ENCODE measurements at places on chromosomes 11 and 22.

- DNase-seq = no peak
These were observed 16.6 kb upstream of the ADA2 start for GRCh38 chr22:17235861-17236260.

- DNase-seq = no peak
These were observed 649.7 kb downstream of the METTL15 start for GRCh38 chr11:28757725-28758515.

- DNase-seq = no peak
These were observed at the start of gene STK33 for GRCh38 chr11:8593935-8594909. Gene STK33, minus strand, starts transcription at chr11:8594228. Its CDS starts 119,323 bp downstream, at chr11:8474905.

GRCh38 chr22:36816339-36816635 is 548 bp downstream of the PVALB start:
- DNase-seq = no peak

DNA sequence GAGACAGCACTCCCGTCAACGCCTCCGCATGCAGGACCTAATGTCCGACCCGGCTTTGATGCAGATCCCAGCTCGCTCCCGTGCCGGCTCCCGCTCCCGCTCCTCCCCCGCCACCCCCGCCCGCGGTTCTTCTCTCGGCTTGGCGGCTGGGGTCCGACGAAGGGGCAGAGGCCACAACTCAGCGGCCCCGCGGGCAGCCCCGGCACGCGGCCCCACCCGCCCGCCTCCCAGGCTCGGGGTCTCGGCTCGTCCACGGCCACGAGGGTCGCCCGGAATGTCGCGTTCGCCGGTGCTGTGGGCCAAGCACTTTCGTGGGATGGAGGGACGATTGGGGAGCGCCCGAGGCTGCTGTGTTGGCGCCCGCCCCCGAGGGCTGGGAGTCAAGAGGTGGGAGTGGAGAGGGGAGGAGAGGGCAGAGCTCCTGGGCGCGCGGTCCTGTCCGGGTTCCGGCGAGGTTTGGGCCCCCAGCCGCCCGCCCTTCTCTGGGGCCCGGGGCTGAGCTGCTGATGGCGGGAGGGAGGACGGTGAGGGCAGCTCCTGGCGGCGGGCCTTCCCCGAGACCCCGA is 5.3 kb upstream of the TBX1 start:
- DNase-seq = no peak

DNA sequence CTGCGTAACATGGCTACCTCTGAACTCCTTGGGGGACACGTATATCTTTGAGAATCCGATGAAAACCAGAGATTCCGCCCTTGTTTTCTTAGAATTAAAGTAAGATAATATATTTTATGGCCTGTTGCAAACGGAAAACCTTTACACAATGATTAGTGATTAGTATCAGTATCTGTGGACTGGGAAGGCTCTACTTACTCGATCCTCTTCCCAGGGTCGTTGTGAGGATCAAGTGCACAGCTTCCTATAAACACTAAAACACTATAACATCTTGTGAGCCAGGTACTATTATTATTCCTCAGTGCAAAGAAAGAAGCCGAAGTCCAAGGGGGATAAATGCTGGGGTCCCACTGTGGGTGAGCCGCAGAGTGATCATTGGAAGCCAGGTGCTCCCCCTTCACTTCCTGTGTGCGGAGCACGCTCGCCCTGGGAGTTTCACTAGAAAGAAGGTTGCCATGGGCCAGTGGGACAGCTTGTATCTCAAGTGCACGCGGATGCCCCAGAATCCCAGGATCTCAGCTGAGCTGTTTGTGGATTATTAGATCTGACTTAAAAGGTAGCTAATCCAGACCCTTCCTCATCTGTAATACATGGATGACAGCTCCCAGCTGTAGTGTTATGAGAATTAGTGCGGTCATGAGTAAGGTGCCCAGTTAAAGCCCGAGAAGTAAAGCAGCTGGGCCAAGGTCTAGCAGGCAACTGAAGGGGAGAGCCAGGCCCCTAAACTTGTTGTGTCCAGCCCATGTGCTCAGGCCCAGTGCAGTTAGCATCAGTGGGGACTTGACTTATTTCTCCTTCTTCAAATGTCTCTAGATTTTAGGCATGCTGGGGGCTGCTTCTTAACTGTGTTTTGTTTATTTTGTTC is 839 bp downstream of the CBY1 start:
- DNase-seq = no peak

GRCh38 chr22:37018815-37019308 is 385 bp downstream of the TST start:
- no peak for DNase-seq

- DNase-seq = no peak
These were observed 47.4 kb upstream of the SEPTIN5 start for GRCh38 chr22:19666673-19667593.

DNA sequence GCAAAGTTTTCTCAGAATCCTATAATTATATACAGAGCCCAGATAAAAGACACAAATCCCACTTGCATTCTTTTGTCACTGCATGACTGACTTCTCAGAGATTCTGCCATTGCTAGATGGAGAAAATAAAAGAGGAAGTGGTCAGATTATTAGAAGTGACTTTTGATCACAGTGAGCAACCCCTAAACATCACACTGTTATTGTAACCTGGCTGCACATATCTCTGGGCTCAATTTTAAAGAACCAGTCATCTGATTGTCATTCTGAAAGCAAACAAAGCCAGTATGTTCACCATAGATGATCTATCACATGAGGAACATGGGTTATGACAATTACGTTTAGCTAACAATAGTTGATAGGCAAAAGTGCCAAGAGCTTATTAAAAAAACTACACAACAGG is 47.8 kb downstream of the COPB1 start:
- DNase-seq = no peak

GRCh38 chr11:721741-722345 is 15.8 kb downstream of the EPS8L2 start:
- DNase-seq = no peak

DNA sequence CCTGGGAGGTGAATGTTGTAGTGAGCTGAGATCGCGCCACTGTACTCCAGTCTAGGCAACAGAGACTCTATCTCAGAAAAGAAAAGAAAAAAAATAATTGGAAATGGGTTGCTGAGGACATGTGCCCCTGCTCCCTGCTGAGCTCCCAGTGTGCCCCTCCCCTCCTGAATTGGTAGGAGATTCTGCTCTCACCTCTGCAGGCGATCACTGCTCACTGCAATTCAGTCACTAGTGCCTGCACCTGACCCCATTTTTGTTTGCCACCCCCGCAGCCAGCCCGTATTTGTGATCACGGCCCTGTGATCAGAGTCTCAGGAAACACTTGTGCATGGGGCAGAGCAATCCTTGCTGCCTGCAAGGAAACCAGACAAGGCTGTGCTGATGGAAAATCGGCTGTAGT is 16.3 kb upstream of the SEC14L3 start:
- no peak for DNase-seq

DNA sequence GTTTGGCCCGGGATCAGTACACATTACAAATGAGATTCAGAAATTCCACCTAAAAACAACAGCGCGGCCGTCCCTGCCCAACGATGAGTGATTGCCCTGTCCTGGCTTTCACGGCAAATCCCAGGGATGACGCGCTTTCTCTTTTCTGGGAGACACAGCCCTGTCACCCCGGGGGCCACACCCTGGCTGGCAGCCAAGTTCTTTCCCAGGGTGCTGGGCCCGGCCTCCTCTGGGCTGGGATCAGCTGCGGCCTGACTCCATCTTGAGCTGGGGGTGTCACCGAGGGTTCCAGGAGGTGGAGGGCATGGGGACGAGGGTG is 82.7 kb downstream of the FBLN1 start:
- no peak for DNase-seq

DNA sequence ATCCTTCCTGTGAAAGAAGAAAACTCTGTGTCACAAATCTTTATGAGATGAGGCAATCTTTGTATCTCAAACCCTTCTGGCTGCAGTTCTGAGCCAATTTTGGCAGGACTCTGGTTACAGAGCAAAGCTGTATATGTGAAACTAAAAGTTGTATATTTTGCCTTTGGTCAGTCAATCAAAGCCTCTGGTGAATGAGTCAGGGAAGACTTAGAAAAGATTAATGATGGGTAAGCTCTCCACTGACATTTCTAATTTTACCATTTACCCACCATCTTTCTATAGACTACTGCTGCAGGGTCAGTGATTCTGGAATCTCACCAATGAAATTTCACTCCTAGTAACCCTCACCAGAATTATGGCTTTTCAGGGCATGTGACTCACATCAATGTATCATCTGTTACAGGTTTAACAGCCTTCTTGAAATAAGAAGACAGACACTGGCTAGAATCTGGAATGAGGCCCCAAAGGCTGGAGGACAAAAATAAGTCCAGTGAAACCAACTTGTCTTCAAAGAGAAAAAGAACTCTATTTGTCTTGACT is 43.3 kb downstream of the USP35 start:
- DNase-seq = no peak

- DNase-seq = no peak
These were observed 11.4 kb downstream of the ETS1 start for GRCh38 chr11:128575961-128576350.

DNA sequence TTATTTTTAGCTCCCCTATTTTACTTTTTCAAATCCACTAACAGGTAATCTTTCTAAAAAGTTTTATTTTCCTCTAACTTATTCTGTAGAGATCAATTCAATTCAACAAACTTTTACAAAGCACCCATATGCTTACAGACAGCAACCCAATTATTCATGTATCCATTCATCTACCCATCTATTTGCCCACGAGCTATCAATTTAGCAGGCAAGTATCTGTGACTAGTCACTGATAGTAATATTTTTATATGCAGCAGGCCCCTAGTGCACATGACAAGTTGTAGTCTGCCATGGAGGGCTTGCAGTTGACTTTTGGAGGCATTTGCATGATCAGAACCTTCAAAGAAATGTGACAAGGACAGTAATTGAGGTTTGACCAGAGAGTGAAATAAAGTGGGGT is 753.2 kb upstream of the TENM4 start:
- DNase-seq = no peak

Data from activated naive CD8-positive, alpha-beta T cell treated with anti-CD3 and anti-CD28 coated beads, Interleukin-2, amount 50 U/mL, for 16 hours (primary cell).